Activated CD4-positive, alpha-beta T cell treated with anti-CD3 and anti-CD28 coated beads for 4 hours (primary cell): ENCODE measurements at places on chromosomes 7 and 10.

DNA sequence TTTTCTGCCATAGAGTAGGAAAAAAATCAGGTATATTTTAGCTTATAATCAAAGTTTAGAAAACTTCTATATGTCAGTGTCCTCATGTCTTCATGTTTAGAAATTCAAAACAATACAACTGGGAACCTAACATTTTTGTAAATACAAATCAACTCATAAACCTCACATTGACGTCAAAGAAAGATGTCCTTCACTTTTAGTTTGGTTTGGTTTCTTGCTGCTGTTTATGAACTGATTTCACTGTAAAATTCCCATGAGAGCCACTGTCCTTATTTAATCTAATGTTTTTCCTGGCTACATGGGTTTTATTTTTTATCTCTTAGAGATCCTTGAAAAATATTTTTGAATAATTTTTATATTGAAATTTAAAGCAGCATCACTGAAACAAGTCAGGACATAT is 208.4 kb downstream of the DYNC1I1 start:
- no peak for DNase-seq

DNA sequence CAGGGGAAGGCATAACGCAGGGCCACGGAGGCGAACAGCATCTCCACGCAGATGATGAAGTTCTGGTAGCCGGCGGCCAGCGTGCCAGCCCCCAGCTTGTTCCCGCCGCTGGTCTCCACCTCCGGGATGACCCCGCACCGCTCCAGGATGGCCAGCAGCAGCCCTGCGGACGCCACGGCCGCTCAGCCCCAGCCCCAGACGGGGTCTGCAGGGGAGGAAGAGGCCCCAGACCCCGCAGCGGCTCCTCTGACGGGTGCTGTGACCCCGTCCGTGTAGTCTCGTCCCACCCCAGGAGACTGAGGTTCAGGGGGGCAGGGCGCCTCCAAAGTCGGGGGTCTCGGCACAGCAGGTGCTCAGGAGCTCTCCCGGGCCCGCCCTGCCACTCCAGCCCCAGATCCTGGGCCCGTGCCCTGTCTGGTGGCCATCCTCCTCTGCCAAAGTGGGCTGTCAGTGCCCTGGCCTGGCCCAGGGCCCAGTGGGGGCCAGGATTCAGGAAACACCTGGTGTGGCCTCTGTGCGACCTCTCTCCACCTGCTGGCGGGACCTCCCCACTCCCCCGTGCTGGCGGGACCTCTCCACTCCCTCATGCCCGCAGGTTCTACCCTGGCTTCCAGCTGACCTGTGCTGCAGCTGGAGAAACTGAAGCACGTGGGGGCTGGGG is 8.1 kb downstream of the TMEM184A start:
- no peak for DNase-seq

DNA sequence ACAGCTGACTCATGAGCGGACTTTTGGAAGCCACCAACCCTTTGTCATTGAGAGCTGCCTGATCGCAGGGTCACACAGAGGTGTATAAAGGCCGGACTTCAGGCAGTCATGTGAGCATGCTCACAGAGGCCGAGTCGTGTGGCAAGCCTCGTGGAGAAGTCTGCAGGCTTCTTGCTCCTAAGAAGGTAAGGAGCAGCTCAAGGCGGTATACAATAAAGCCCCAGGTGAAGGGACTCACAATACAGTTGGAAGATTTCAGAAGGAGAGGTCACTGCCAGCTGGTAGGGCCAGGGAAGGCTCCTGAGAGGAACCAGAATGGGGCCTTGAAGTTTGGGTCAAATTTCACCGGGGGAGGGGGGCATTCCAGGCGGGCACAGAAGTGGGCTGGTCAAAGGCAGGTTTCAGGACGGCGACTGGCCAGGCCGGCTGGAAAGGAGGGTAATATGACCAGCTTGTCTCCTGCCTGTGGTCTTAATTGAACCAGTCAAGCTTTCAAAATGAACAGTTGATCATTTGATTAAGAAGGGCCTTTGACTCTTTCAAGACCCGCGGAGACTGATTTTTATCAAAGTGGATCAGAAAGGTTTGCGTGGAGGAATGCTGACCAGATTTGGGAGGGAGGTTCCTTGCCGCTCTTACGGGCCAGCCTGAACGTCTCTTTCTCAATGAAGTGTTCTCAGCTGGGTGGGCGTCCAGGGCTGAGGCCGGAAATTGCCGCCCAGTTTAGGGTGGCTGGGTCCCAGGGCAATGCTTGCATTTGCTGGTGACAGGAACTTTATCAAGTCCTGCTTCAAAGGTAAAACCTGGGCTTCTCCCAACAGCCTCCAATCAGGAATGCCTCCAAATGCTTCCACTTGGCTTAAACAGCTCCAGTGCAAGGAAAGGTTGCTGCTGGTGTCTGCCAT is 178.6 kb downstream of the EMX2 start:
- DNase-seq: no peak

DNA sequence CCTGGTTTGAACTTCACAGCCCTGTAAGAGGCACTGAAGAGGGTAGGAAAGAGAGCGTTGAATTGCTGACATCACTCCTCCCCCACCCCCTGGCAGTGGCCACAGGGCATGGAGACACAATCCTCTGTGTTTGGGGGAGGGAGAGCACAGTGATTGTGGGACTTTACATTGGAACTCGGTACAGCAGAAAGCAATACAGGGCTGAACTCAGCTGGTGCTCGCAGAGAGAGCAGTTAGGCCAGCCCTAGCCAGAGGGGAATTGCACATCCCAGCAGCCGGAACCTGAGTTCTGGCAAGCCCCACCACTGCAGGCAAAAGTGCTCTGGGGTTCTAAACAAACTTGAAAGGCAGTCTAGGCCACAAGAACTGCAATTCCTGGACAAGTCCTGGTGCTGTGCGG is 24.0 kb upstream of the CUL1 start:
- DNase-seq: no peak

DNA sequence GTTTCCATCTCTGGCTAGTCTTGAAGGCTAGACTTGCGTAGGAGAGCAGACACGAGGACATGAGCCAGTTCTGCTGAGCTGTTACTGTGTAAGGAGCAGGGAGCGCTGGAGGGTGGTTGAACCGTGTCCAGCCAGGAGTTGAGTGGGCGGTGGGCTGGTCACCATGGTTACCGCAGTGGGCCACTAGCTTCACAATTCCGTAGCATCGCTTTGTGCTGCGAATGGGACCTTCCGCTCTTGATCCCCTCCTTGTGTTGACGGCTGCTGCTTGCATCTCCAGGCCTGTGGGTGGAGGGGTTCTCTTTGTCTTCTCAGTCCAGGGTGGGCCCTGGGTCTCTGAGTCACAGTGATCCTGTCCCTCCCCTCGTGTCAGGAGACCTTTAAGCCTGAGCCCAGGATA is 49.4 kb upstream of the OCM start:
- no peak for DNase-seq

DNA sequence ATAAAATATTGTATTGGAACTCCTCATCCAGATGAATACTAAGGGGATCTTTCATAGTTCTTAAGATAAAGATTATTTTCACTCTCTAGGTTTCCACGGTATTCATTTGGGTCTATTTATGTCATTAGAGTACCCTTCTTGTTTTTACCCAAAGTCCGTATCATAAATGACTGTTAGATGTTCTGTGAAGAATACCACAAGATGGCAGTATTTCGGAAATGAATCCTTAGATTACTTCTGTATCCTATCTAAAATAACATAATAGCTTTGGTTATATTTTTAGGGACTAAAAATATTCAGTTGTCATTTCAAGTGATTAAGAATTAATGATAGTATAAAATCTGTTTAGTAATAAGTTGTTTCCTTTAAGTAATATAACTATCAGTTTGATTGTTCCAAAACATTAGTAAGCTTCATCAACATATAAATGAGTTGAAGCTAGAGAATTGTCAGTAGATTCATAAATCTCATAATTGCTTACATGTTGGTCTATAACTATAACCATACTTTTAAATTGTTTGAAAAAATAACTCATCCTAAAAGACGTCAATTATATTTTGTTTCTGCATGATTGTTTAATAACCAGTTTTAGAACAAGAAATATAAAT is 337.5 kb upstream of the KCND2 start:
- no peak for DNase-seq

DNA sequence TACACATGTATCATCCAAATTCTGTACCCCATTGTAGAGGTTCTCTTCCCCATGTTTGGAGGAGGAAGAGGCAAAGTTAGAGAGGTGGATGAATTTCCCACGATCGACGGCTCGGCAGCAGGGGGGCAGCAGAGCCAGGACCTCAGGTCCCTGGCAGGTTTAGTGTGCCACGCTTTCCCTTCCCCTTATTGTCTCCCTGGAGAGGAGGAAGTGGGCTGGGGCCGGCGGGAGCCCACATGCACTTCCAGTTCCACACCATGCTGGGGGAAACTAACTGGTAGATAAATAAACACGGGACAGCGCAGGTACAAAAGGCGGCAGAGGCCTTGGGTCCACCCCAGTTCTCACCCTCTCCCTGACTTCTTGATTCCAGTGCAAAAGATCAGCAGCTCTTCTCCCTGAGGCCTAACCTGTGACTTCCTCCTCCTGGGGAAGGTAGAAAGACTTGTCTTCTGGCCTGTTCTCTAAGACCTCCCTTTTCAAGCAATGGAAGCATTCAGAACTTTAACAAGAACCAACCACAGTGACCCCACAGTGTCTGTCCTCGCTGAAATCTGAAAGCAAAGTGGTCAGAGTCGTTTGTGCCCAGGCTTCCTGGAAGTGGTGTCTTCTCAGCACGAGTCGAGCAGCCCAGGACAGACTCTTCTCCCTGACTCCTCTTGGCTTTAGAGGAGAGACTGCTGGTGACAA is 30.5 kb upstream of the SRGN start:
- no peak for DNase-seq

- no peak for DNase-seq
Measured at GRCh38 chr7:105480931-105481330, 41.1 kb downstream of the PUS7 start.

- DNase-seq: no peak
Measured at GRCh38 chr10:74502963-74503608, 323.3 kb upstream of the KAT6B start.

- no peak for DNase-seq
Measured at GRCh38 chr10:78199759-78200158, 166.1 kb downstream of the RPS24 start.

DNA sequence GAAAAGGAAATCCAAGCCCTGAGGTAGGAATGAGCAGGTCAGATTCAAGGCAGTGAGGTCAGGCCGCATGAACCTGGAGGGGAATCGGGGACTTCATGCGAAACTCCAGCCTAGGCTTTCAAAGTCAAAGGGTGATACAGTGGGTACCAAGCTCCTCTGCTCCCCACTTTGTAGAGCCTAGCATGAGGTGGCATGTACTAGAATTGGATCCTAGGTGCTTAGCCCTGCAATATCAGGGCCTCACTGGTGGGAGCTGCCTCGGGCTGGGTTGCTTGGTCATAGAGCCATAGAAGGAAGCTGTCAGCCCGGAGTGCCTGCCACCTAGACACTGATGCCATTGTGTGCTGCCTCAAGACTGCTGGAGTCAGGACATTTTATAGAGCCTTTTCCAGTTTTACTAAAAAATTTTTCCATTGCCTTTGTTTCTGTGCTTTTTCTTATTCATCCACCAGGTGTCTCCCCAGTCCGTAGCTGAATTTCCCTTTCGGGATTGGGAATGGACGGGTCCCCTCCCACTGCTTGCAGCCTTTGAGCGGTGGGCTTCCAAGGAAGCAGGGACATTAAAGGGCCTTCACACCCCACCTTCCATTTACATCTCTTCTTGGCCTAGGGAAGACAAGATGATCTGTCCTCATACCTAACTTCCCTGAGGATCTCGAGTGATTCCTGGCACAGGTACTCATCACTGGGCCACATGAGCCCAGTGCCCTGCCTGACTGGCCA is 5.5 kb upstream of the LZTS2 start:
- no peak for DNase-seq

- DNase-seq: no peak
Measured at GRCh38 chr7:1618475-1618874, 48.6 kb upstream of the PSMG3 start.

DNA sequence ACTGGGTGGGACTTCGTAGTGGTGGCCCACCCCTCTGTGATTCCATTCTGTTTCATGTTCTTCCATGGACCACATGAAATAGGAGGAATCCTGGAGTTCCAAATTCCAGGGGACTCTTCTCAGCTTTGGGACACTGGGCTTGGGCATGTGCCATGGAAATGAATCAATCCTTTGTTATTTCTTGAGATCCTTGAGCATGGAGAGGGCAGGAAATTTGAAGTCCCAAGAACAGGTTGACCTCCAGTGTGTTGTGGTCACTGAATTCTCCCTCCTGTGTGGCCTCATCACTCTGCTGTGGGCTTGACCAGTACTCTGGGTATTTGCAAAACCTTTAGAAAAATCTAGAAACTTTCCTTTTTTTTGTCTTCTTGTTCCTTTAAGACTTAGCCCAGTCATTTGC is 22.7 kb downstream of the TACR2 start:
- no peak for DNase-seq

- DNase-seq: no peak
Measured at GRCh38 chr7:104098890-104099289, 108.9 kb downstream of the ORC5 start.

GRCh38 chr7:730501-731439 is 3.7 kb upstream of the PRKAR1B start:
- no peak for DNase-seq

DNA sequence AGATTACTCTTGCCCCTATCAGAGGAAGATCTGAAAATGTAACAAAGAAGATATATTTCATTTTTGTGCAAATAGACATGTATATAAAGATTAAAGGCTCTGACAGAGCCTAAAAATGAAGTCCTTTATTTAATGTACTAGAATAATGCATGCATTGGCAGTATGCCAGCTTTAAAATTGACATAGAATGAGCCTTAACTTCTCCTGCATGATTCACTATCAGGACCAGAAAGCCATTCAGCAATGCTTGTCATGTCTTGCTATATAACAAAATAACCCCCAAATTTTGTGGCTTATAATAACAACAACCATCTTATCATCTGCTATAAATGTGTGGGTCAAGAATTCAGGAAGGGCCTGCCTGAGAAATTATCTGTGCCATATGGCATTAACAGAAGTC is 411.9 kb downstream of the GRM8 start:
- no peak for DNase-seq

GRCh38 chr7:80467069-80467468 is 44.8 kb downstream of the GNAT3 start:
- DNase-seq: no peak

DNA sequence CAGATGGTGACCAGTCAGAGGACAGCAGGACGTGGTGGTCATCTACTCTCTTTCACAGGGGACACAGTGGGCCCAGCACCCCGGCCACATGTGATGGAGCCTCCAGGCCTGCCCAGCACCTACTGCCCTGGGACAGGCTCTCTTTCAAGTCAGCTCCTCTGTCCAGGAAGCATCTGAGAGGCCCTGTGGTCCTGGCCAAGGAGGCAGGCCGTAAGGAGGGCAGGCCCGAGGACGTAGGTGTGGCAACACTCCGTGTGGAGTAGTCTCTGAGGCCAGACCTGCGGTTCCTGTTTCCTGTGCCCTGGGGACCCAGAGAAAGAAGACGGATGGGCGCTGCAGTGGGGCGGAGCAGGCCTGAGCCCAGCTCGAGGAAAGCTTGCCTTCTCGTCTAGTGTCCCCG is 179.2 kb downstream of the EBF3 start:
- DNase-seq: no peak
